ENCODE measurements at places on chromosomes 11 and 22.

DNA sequence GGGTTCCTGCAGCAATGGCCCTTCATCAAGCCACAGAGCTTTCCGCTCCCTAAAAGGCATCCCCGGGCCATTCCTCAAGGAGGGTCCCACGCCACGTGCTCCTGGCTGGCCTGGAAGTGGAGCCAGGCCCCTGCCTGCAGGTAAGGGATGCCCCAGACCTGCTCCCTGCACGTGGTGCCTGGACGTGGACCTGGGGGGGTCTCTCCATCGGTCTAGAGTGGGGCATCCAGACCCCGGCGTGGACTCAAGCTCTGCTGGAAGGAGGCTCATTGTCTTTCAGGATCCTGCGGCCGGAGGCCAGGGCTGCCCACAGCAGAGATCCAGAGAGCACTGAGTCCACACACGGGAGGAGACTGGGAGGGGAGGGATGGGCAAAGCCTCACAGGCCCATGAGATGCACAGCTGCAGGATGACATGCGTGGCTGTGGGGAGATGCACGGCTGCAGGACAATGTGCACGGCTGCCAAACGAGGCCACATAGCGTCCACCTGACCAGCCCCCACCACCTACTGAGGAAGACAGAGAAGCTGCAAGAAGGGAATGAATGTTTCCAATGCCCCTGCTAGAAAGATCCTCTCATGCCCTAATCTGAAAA is 236.7 kb downstream of the BRD1 start:
- DNase-seq, result no peak

DNA sequence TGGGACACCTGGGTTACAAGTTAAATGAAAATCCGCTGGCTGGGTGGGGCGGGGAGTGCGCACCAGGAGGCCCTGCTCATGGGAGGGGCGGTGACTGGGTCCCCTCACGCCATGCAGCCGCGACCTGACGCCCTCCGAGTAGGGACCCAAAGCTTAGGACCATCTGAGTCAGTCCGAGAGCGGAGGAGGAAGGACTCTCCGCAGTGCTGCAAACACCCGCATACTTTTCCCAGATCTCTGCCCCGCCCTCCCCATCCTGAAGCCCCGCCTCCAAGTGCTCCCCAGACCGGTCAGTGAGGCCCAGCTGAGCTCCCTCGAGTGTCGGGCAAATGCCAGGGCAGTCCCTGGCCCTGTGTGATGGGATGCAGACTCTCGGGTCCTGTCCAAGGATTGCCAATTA is 6.6 kb upstream of the FLI1 start:
- no peak for DNase-seq

DNA sequence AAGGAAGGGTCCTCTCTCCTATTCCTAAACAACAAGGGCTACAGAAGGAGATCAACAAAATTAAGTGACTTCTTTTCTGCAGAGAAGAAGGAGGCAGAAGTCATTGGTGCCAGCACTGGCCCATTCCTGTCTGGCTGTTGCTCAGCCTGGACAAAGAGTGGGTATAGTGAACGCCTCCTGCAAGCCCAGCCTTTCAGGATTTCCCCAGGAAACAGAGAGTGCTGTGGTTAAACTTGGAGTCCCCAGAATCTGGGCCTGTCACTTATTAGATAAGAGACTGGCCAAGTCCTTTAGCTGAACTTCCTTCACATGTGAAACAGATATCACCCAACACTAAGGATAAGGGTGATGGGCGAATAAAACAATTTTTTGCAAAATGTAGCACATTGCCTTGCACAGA is 10.9 kb downstream of the TST start:
- no peak for DNase-seq

GRCh38 chr11:36264011-36264972 is 24.9 kb downstream of the COMMD9 start:
- no peak for DNase-seq

GRCh38 chr11:76801225-76801624 is 18.1 kb downstream of the TSKU start:
- no peak for DNase-seq
